ENCODE measurements at places on chromosomes 7 and 10.
A peak's percentile ranks its signal among the peaks of the same experiment; 100 is the strongest.

GRCh38 chr7:20217193-20217948 lies at the start of gene MACC1:
MACC1 (minus strand) TSS chr7:20217384; CDS start chr7:20161862, 55,522 bp downstream.
- DNase-seq: no peak

DNA sequence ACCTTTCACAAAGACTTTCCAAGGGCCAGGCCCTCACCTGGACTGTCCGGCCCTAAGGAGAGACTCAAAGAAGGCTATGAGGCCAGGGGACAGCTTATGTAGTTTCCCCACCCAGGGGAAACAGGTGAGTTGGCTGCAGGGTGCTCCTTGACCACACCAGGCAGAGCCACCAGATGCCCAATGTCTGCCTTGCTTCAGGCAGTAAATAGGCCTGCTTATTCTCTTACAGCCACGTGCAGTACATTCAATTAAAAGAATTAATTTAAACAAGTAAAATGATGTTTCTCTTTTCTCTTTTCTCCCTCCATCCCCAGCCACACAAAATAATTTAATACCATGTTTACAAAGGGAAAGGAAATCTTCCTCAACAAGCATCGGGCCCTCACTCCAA lies 66.6 kb upstream of the ABLIM1 start:
- DNase-seq: no peak

DNA sequence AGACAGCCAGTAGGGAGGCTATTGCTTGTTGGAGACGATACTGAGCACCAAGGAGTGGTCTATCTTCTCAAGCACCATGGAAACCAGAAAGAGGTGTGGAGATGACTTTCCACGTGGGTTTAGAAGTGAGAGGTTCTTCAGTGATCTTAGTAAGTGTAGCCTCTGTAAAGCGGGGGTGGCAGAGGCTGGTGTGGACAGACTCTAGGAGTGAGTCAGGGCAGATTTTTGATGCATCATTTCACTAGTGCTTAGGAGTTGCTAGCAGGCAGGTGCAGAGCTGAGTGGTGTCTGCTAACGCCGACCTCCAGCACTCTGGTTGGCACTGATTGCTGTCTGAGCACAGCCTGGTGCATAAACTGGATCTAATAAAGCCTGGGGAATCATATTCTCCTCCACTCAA lies 78.4 kb upstream of the ADO start:
- DNase-seq: no peak

DNA sequence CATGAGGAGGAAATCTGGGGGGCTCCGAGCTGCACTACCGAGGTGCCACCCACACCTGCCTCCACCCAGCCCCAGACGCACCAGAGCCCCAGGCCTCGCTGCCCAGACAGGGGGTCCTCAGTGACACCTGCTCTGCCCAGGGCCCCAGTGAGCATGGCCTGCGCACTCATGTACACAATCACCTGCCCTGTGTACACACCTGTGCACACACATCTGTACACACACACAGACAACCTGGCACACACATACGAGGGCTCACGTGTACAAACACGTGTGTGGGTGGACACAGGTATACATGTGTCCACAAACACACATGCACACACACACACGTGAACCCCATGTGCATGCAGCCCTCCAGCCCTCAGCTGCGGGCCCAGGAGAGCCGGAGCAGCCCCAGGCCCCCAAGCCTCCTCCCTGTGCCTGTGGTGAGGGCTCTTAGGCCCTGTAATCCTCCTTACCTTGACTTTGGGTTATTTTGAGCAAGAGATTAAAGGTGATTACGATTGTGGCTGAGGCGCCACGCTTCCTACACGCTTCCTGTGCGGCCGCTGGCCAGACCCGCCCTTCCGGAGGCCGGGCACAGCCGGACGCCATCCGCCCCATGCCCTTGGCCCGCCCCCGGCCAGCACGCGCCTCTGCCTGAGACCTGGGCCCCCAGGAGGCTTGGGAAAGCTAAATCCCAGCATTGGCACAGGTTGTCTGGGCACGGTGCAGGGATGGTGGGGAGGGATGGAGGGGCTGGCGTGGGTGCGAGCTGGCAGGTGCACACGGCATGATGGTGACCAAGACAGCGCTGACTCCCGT lies 71.9 kb downstream of the ELFN1 start:
- DNase-seq: no peak

DNA sequence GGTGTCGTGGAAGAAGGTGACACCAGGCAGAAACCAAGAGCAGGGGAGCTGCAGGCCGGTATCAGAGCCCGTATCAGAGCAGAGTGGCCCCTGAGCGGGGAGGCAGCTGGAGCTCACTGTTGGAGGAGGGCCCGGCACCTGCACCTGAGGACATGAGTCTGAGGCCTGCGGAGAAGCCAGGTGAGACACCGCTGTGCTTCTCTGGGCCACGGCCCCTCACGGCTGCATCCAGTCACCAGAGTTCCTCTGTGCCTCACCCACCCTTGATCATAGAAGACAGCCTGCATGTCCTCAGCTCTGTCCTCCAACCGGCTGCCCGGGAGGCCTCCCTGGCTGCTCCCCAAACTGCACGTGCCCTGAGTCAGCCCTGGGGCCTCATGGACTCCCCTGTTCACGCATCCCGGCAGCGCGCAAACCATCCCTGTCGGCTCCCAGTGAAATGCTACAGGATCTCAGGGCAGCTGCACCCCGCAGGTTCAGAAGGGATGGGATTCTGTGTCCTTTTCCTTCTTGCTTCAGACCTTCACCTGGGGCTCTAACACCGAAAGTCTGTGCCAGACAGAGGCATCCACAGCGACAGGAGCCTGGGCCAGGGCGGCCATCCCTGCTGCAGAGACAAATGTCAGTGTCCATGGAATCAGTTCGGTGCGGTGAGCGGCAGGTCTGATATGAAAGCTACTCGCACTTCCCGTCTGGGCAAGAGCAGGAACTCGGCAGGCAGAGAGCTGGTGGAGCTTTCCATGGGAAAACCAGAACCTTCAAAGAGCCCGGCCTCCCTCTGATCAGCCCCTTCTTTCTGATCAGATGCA lies 111.9 kb upstream of the FAM20C start:
- DNase-seq: no peak

DNA sequence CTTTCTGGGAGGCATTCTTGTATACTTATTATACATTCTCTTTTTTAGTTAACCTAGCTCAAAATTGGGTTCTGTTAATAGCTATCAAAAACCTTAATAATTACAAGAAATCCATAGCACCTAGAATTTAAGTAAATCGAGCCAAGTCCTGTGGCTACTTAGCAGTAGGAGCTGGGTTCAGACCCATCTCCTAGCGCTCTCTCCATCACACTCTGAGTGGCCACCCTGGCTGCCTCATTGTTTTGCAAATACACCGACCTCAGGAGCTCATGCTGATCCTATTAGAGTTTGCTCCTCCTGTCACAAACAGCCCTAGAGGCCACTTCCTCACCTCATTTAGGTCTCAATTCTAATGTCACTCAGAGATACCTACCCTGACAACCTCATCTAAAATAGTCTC lies 46.2 kb upstream of the OSBPL3 start:
- DNase-seq: no peak

- DNase-seq: peak; percentile 55
Observed at GRCh38 chr10:88687853-88688467, 18.1 kb upstream of the LIPK start.

DNA sequence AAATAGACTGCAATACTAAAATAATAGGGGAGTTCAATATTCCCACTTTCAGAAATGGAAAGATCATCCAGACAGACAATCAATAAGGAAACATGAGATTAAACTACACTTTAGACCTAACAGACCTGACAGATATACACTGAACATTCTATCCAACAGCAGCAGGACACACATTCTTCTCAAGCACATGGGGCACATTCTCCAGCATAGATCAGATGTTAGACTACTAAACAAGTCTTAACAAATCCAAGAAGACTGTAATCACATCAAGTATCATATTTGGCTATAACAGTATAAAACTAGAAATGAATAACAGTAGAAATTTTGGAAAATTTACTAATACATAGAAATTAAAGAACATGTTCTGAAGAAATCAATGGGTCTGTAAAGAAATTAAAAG lies 458.9 kb upstream of the ANKRD30A start:
- no peak for DNase-seq

DNA sequence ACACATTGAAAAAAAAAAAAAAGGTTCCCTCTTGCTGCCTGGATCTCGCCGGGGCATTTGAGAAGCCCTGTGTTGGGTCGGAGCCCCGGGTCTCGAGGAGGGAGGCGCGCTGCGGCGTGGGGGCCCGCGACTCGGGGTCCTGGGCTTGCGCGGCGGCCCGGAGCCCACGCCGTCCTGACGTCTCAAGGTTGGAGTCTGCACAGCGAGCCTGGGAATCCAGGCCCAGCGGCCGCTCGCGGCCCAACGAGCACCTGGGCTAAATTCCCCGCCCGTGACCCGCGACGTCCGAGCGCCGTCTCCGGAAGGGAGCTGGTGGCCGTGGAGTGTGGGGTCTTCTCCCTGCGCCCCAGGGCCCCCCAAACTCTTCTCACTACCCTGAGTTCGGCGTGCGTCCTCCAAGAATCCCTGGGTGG lies 1.4 kb upstream of the CTBP2 start:
- DNase-seq: no peak

DNA sequence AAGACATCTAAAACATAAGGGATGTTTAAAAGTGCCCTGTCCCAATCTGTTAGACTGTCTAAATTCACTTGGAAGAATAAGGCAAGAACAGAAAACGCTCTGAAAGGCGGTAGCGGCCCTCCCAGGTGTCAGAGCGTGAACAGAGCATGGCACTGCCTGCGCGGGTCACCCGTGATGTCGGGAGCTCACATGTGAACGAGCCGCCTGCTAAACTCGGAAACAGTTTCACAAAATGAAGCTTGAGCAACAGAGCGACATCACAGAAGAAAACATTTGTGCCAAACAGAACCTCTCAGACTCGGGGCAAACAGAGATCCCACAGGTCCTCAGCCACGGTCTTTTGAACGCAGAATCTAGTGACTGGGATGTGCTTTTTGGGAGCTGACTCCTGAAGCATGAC lies 12.8 kb downstream of the BRI3 start:
- DNase-seq: no peak

DNA sequence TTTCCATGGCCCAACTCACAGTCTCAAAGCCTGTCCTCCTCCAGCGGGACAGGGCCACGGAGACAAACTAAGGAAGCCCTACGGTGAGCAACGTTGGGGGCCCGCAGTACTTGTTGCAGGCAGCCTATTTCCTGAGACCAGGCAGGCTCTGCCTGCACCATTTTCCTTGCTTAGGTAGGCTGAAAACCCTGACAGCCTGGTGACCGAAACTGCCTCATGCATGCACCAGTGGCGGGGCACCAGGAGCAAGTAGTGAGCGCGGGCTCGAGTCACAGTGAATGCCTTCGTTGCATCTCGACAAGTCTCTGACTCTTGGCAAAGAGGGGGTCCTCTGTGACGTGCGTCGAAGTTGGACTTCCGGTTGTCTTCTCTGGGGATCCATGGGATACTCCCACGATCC lies 23.3 kb upstream of the ZNF273 start:
- no peak for DNase-seq

DNA sequence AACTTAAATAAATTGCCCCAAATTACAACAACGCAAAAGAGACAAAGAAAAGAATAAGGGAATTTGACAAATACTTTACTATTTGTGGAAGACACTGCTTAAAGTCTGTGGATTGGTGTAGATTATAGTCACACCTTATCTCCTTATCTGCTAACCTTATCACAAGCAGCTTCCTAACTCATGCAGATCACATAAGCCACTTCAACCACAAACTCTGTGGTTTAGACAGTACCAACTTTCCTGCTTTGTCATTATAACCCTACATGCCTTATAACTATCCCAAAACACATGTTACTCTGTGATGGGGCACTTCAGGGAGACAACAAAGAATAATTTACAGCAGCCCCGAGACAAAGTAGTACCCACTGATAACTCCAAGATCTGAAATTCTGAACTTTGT lies 41.5 kb upstream of the PPP3CB start:
- no peak for DNase-seq

DNA sequence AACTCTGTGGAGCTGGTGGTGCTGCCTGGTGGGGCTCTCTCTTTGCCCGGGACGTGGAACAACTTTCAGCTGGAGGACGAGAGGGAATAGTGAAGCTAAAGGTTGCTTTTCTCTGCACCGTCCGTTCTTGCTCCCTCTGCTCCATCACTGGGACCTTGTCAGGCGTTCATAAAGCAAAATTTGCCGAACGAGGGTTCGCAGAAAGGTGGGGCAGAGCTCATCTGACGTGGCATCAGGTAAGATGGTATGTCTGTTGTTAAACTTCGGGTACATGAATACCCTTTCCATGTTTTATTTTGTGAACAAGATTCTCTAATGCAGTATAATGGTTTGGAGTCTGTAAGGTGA lies 416 bp downstream of the BBS9 start:
- no peak for DNase-seq

DNA sequence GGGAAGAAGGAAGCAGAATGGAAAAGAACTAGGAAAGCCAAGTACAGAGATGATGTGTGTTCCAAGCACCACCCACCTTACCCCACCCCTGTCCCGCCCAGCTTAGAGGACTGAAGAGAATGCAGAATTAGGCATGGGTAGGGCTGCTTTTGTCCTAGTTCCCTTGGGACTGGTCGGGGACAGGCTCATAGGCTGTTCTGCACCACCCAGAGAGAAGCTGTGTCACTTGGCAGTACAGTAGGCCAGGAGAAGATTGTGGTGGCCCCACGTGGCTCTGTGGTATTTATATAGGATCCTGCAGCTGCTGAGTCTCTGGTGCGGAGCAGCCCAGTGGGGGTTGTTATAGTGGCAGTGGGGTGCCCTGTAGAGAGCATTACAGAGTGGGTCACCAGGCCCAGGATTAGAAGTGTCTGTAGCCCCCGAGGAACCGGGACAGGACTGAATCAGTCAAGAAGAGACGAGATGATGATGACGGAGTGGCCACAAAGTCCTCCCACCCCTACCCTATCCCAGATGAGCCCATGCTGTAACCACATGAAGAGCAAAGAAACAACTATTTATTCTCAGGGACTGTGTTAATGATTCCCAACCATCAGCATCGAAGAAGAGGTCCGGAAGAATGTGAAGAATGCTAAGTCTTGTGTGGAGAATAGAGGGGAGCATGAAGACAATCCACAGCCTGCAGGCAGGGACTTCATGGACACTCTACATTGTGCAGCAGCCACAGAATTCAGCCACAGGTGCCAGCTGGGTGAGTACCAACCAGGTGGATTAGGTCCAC lies 88.9 kb downstream of the C1GALT1 start:
- no peak for DNase-seq

GRCh38 chr7:12827920-12828319 lies 140.5 kb downstream of the ARL4A start:
- DNase-seq: peak; percentile 23

DNA sequence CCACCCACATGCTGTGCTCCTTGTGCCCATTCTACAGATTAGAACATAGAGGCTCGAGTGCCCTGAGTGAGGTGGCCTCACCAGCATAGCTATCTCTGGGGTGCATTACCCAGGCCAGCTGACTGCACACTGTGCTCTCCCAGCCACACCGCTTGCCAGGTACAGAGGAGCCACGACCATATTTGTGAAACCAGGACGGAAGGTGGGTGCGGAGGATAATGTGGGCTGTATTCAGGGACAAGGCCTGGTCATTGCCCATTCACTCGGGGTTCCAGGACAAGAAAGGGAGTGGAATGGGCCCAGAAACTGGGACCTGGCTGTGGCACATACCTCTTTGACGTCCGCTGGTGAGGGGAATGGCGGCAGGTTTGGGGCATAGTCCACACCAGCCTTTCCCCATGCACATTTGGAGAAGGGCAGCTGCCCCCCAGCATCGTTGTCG lies 236.0 kb downstream of the TNS3 start:
- no peak for DNase-seq

All from cardiac fibroblast (primary cell).